T-helper 22 cell (primary cell): ENCODE measurements at places on chromosomes 3 and 15.

DNA sequence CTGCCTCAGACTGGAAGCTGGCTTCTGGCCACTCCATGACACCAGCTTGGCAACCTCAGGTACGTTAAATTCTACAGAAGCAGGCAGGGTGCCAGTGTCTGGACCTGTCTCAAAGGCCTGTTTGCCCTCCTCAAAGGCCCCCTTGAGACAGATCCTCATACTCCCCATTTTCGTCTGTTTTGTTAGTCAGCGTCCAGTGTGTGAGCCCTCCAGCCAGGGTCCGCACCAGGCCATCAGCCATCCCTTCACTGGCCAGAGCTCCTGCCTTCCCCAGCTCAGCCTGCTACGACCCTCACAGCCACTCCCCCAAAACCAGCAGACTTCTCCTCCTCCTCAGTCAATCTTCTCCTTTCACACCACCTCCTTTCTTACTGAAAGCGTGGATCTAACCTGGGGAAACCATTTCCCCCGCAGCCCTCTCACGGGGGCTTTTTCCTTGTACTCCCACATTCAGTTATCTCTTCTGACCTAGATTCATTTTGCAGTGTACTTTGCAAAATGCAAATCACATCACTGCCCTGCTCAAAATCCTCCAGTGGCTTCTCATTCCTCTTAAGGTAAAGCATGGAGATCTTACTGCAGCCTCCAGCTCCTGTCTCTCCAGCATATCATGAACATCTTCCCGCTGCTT, 66.1 kb upstream of the CTDSPL start:
- no peak for DNase-seq

- DNase-seq: no peak
Observed at GRCh38 chr3:188191460-188191859, 37.5 kb downstream of the LPP start.

DNA sequence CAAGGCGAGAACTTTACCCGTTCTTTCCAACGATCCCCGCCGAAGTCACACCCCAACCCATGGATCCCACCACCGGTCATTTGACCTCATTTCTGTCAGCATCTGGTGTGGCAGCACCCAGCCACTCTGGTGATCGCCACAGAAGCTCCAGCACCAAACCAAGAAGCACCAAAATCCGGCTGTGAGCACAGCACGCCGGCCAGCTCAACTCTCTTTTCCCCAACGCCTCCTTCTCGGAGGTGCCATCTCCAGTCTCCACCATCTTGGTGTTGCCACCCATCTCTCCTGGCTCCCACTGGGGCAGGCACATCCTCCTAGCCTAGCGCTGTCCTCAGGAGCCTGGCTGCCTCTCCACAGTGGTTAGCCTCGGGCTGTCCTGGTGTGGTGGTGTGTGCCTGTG, 6.5 kb downstream of the MUC4 start:
- DNase-seq: no peak

DNA sequence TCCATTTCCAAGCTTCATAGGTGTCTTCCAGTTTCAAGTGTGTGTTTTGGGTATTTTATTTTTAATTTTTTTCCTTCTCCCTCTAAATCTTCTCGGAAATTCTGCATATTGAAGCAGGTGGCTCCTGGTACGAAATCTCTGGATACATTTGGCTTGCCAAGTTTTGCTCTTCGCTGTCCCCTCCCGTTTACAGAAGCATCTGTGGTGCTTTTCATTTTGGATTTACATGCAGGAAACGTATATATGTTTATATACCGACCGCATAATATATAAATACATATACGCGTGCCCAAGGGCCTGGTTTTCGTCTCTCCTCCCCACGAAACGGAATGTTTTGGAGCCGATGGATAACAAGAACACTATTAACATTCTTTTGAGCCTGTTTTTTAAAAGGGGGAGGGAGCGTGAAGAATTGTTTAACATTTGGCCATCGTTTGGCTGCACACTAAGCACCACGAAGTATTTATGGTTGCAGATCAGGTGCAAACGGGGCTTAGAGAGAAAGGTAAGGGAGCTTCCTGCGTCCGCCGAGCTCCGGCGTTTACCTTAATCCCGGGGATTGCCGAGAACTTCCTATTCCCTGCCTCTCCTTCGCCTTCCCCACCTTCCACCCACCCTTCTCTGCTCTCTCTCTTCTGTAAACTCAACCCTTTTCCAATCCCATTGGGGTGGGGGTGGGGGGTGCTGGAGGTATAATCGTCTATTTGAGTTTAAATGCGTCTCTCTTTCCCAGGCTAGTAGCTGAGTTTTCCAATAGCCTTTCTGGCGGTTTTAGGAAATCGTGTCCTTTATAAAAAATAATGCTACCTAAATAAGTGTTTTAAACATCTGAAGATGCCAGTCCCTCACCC, 1.1 kb upstream of the NLGN1 start:
- no peak for DNase-seq

- DNase-seq: no peak
Observed at GRCh38 chr3:195124378-195124992, 146.5 kb downstream of the XXYLT1 start.

DNA sequence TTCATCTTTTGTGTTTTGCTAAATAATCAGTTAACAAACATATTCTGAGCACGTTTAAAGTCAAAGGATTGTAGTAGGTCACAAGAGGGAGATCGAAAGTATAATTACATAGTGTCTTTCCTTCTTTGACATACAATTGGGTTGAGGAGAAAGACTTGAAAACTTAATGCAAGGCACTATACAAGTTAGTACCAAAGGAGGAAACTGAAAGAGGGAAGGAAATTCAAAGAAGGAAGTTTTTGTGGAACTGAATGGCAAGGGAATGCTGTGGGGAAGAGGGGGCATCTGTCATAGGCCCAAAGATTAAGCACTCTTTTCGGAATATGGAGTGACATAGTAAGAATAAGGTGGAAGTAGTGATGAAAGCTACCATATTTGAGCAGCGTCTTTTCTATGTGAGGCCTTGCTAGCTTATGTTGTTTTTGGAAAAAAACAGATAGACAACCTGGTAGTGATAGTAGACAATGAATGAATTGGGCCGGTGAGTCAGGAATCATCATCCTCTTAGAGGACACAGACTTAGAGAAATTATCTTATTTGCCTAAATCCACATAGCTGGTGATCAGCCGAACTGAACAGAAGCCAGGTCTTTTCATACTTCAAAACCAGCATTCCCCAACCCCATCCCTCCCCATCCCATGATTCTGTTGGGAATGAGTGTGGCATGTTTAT, 10.2 kb downstream of the MBNL1 start:
- DNase-seq: no peak

DNA sequence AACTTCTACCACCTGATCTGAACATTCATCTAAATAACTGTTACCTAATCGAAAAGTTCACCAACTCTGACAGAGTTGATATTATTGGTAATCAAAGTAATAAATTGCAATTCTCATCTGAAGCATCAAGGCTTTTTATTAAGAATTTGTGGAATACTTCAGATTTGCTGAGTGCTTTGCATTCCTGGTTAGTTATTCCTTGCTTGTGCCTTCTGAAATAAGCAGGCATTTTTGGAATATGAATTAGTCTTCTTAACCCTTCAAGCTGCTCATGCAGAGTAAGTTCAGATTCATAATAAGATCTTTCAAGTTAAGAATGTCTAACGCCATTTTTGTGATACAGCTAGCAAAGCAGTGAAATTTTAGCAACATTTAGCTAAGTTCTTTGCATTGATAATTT, 188.5 kb downstream of the ALCAM start:
- DNase-seq: no peak

- DNase-seq: no peak
Observed at GRCh38 chr3:142912402-142913172, 23.7 kb upstream of the PCOLCE2 start.

GRCh38 chr15:96158938-96159337, 171.6 kb upstream of the NR2F2 start:
- DNase-seq: no peak

- DNase-seq: no peak
Observed at GRCh38 chr15:84715441-84716035, 401 bp downstream of the SEC11A start.

DNA sequence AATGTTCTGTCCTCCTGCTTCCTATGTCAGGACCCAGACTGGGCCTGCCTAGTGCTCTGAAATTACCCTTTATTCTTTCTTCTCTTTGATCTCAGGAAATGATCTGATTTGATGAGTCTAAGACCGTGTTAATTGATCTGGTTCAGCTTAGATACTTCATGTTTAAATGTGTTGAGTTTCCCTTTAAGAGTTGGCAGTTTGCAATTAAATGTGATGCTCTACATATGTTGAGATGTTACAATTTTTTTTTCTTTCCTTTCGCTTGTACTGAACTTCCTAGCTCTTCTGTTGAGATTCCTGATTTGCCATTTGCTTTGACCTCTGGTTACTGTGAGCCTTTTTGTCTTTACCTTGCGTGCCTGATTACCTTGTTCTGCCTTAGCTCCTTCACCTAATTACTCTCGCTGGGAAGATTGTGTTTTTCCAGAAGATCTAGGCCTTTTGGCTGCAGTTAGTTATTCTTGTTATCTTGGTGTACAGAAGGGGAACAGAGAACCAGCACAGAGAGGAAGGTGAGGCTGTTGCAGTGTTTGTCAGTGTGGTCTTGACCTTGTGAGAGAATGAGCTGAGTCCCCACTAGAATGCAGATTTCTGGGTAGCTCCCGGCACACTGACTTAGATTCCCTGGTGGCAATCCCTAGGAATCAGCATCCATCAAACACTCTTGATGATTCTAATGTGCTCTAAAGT, 203.6 kb downstream of the EDEM1 start:
- DNase-seq: no peak

DNA sequence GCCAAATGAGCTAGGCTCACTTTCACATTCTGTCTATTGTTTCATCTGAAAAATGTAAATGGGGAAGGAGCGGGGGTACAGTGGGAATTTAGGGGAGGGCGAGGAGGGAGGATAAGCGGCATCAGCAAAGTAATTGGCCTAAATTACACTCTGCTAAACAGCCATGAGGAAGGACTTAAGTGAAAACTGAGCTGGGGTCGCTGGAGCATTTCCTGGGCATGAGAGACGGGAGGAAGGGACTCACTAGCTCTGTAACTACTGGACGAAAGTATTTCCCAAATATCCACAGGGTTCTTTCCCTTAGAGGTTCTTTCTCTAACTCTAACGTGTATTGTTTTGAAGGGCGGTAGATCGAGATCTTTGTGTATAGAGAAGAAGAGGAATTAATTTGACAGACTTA, 418.0 kb downstream of the SOX2 start:
- no peak for DNase-seq

GRCh38 chr3:143979813-143980212, 8.2 kb downstream of the DIPK2A start:
- DNase-seq: no peak

GRCh38 chr3:30583973-30584372, 22.4 kb upstream of the TGFBR2 start:
- DNase-seq: no peak

DNA sequence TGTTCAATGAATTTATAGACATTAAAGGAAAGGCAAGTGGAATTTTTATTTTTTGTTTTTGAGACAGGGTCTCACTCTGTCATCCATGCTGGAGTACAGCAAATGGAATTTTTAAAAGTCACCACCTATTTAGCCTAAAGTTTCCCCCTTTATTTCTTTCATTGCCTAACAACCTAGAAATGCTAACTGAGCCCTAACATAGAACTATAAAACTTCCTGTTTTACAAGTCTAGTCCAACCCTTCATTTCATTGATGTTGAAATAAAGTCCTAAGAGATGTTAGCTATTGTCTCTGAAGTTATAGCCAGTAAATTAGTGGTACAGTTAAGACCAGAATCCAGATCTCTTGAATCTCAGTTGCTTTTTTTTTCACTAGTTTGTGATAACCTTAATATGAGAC, 39.0 kb downstream of the MAPK6 start:
- no peak for DNase-seq

DNA sequence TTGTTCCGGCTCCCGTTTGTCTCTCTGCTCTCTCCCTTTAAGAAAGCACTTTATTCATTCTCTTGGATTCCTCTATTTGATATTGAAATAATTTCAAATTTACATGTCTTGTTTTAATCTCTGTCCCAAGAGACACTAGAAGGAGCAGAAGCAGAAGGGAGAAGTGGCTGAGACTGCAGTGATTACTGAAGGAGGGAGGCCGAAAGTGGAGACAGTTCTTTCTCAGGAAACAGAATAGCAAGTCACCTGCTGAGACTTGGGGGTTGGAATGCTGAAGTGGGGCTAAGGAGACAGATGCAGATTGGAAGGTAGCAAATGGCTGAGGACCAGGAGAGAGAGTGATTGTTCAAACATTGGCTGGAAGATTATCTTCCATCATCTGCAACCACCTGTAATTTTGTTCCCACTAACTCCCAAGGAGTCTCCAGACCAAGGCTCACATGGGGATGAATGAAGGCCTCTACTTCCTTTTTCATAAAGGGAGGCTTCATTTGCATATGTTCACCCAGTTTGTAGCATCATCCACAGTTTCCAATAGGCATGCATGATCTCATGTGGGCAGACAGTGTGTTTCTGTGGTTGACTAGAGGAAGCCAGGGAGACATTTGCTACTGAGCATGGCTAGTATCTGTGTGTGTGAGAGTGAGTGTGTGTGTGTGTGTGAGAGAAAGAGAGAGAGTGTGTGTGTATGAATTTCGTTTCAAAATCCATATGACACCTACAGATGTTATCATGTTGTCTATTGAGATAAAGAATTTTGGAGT, 24.0 kb downstream of the LTF start:
- DNase-seq: peak; percentile 4

- no peak for DNase-seq
Observed at GRCh38 chr15:74499366-74499765, 38.4 kb upstream of the UBL7 start.

DNA sequence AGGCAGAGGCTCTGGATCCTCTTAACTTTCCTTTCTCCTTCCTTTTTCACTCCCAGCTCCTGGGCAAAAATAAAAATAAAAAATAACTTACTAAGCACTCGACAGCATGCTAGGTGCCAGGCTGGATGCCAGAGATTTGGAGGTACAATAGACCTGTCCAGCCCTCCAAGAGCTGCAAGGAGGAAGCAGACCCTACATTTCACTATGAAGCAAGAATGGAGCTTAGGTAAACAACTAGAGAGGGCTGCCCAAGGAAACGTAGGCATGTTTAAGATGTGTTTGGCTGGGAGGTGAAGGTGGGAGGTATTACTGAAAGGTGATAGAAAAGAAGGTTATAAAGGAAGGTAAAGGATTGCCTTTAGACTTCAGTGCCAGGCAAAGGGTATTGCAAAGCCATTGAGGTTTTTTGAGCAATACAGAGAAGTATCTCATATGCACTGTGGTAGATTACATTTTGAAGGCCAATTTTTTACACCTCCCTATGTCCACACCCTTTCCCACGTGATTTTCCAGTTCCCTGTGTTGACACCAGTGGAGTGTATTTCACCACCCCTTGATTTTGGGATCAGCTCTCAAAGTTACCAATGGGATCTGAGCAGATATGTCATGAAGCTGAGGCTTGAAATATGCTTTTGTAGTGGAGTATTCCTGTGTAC, 69.1 kb downstream of the DCLK3 start:
- DNase-seq: no peak

GRCh38 chr3:58577269-58577821, at the start of gene FAM107A:
Gene FAM107A, minus strand, starts transcription at chr3:58577391. Its CDS starts 7,531 bp downstream, at chr3:58569860.
- DNase-seq: no peak

- DNase-seq: peak; percentile 0
Observed at GRCh38 chr3:140942221-140943104, 827 bp downstream of the SLC25A36 start.

- no peak for DNase-seq
Observed at GRCh38 chr3:123110282-123110975, 43.6 kb downstream of the PDIA5 start.

GRCh38 chr3:14548321-14548729, 8.2 kb upstream of the GRIP2 start:
- DNase-seq: no peak

- no peak for DNase-seq
Observed at GRCh38 chr3:69204315-69204957, 82.0 kb upstream of the LMOD3 start.
